ENCODE measurements at places on chromosomes 6 and 20.

- DNase-seq = no peak
Measured at GRCh38 chr6:69706724-69707123, 90.1 kb downstream of the LMBRD1 start.

DNA sequence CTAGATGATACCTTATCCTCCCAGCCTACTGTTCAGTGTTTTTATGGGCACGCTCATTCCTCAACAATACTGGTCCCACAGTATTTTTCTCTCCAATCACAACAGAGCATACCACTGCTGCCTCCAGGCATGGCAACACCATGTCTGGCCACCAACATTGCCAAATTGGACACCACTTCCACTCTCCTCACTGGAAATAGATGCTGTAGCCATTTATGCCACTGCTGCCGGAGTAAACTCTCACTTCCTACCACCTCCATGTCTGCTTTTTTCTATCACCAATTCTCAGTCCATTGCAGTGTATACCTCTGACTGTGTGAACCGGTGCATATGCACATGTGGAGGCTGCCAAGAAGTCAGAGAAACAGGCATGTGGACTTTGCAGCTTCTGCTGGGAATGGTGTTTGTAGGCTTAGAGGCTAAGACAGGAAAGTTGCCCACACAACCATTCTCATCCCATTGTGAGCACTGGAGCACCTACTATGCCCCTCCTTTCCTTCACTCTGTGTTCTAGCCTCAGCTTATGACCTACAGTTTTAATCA lies 14.4 kb downstream of the PI3 start:
- DNase-seq = no peak

DNA sequence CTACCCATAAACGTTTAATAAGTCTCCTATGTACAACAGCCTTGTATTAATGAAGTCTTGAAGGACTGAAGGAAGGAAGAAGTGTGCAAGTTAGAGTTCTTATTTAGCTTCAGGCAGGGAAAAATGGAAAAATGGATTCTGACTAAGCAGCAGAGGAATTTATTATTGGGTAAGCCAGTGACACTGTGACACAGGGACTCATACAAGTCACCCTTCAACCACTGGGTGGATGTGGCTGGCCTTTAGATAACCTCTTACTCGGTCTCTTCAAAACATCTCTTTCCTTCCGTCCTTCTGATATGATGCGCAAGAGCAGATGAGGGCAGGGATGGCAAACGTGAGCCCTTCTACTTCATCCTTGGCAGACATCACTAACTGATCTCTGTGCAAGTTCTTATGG lies 145.6 kb downstream of the DHX35 start:
- no peak for DNase-seq

GRCh38 chr20:10553326-10553984 lies 118.3 kb downstream of the SLX4IP start:
- DNase-seq = peak; percentile 50

DNA sequence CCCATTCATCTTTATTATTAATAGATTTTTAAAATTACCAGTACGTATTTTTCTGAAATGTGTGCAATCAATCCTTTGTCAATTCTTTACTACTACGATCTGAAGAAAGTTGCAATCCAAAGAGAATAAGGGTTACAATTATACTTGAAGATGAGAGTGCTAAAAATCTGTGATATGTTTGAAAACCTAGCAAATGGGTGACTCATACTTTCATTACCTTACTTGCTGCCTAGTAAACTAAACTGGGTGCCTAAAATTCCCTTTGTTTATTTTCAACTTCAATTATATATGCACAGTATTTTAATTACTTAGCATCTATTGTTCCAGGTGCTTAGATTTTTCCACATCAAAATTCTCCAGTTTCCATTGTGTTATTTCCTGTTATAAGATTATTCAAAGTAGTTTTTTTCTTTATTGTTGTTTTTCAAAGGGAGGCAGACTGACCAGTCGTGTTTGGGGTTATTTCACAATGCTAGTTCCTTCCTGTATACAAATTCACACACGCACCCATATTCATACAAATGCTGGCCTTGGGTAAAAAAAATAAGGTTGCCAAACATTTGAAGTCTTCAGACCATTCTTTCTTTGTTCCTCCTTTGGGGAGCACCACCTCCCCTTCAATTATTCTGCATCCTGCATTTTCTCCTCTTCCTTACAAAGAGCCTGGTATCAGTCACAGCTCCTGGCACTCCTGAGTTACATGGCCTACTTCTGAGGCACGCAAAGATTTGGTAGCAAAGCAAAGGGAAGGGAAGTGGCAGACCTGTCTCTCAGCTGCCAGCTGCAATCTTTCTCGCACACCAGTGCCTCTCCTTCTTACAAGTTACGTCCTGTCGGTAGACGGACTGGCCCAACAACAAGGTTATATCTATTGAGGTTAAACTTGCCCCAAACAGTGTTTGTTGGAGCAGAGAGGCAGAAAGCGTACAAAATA lies 16.2 kb upstream of the FAM135A start:
- no peak for DNase-seq

- DNase-seq = no peak
Measured at GRCh38 chr6:1326535-1327121, 14.7 kb downstream of the FOXQ1 start.

DNA sequence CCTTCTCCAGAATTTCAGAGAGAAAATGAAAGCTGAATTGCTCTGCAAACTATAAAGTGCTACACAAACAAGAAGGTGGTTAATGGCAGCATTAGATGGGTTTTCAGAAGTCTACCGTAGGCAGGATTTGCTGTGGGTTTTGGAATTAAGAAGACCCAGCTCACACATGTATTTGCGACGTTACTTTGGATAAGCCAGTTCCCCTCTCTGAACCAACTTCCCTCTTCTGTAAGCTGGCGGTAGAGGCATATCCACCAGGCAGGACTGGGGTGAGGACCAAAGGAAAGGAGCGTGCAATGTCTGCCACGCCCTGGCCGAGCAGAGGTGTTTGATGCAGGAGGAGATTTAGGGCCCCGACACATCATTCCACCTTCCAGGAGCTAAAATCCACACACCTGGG lies 6.9 kb downstream of the RSPO4 start:
- DNase-seq = no peak

- DNase-seq = no peak
Measured at GRCh38 chr6:142413111-142413510, 111.3 kb downstream of the ADGRG6 start.

DNA sequence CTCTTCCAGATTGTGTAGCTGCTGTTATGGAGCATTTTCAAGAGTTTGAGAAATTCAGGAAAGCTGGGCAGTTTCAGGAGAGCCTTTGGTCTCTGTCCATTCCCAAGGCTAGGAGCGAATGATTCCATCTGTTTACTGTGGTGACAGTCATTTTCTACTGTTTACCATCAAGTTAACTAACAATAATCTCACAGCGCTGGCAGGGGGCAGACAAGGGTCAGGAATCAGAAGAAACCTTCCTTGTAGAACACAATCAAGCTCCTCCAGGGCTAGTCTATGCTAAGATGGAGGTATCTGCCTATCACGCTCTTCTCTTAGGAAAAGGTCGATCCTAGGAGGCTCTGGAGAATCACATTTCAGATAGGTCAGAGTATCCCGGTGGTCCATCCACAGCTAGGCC lies 293.9 kb downstream of the KIF16B start:
- no peak for DNase-seq

DNA sequence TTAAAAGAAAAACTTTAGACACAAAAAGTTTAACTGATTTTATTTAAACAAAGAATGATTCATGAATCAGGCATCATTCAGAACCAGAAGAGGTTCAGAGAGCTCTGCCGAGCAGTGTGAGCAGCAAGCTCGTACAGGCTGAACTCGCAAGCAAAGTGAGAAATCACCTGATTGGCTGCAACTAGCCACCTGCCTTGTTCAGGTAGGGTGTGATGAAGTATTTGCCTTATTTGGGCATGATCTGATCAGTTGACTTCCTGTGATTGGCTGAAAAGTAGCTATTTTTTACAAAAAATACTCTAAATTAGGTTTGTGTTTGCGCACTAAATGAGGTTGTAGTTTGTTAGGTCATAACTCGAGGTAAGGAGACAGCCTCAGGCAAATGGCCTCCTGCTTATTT lies 80.7 kb downstream of the HIVEP1 start:
- DNase-seq = no peak

DNA sequence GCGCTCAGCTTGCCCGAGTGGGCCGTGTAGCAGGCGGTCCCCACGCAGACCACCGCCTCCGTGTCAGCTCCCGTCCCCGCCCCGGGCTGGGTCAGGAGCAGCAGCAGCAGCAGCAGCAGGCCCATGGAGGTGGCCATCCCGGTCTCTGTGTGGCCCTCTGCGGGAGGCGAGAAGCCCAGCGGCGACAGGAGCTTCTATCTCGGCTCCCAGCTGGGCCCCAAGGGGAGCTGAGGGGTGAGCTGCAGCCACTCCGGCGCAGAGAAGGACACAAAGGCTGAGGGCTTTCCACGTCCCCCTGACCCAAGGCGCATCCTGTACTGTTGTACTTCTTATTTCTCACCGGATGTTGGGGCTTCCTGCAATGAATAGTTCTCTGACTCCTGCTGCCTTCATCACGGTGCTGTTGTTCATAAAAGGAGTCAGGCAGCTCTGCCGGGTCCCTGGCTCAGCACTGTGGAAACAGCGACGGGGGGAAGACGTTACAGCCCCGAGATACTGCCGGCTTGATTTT lies at the start of gene CD93:
Gene CD93, minus strand, starts transcription at position 269 of the 511 bp plus-strand sequence. Its CDS starts 132 bp downstream, at position 137.
- DNase-seq = no peak

GRCh38 chr20:62136283-62137091 lies 6.7 kb downstream of the PSMA7 start:
- DNase-seq = no peak

DNA sequence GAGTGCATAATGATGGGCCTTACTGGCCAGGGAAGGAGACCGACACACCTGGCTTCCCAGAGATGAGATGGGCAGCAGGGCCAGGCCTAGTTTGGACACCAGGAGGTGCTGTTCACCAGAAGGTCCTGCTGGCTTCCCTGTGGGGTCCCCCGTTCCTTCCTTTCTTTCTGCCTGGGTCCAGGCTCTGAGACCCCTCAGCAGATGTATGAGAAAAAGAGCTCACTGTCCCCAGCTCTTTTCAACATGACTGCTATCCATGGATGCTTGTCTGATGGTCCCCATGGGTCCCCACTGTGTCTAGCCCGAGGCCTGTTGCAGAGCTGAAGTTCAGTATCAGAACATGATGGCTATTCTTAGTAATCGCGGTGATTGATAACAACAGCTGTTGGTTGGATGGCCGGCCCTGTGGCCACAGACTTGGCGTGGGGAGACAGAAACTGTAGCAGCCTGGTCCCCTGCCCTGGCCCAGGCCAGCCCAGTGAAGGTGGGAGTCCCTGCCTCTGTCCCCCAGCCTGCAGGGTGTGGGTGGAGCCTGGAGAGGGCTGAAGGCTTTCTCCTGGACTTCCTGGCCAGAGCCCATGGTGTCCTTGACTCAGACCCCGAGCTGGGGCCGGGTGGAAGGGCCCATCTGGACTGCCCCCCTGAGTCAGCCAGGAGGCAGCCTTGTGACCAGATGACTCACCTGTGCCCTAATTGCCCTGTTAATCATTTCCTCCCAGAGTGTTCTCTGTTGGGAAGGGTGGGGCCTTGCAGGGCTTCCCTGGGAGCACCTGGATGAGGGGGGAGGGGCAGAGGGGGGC lies 9.9 kb upstream of the BAK1 start:
- peak; percentile 7 for DNase-seq

GRCh38 chr6:118708055-118708454 lies 56.7 kb upstream of the CEP85L start:
- no peak for DNase-seq

DNA sequence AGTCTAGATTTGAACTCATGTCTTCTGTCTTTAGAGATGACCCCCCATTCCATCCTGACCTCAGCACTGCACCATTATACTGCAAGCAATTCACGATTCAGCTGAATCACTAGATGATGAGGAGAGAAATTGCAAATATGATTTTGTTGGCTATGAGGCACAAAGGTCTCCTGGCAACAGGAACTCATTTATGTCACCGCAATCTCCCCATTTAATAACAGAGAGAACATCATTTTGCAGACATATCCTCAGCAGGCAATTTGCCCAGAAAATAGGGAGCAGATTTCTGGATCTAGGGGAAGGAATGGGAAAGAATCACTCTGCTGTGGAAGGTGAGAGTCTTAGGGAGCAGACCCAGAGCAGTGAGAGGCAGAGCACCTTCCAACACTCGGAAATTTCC lies 303.0 kb downstream of the PAX1 start:
- DNase-seq = no peak

DNA sequence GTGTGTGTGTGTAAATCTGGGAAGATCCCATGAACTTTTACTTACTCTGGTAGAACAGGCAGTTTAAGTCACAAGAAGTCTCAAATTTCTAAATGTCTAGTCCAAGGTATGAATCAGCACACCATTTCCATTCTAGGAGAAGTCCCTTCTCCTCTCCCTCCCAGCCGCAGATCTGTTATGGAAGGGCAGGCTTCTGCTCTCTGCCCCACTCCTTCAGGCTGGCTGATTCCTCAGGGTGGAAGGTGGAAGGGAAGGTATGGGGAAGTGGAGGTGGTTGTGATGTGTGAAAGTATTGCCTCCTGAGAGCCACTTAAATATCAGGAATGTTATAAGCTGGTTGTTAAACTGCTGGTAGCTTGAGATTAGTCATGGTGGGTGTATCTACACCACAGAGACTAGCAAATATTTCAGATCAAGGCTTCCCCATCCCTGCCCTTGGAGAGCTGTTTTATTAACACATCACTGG lies 44.5 kb upstream of the LAMA4 start:
- DNase-seq = no peak

DNA sequence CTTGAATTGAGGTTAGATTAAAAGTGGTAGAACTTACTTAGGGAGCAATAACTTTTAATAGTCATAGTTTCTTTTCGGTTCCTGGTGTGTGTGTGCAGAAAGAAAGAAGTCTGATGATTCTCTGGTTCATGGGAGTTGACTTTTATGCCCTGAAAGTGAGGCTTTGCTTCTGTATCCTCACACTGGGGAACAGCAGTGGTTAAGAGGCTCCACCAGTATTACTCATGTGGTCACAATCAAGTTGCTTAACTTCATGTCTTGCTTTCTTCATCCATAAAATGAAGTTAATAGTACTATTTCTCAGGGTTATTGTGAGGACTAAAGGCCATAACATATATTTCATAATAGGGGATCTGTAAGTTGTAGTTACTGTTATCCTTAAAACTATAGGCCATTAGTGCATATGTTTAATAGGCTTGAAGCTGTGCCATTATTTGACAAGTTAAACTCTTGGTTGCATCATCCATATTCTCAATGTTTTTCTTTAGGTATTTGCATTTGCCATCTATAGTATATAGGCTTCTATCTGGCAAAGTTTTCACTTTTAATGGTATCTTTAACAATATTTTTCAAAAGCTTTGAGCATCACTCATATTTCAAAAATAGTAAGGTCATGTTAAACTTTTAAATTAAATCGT lies 262.4 kb downstream of the PLCB1 start:
- no peak for DNase-seq
